ENCODE measurements at places on chromosomes 1 and 21.

GRCh38 chr1:77012066-77012465 is 144.8 kb downstream of the ST6GALNAC5 start:
- no peak for DNase-seq

GRCh38 chr1:42311138-42311537 is 23.9 kb downstream of the FOXJ3 start:
- DNase-seq: no peak

DNA sequence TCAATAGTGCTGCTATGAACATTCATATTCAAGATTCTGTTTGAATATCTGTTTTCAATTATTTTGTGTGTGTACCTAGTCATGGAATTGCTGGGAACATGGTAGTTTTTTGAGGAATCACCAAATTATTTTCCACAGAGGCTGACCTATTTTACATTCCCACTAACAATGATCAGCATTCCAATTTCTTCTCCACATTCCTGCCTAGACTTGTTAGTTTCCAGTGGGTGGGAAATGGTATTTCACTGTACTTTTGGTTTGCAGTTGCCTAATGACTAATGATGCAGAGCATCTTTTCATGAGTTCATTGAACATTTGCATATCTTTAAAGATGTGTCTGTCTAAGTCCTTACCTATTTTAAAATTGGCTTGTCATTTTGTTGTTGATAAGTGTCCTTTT is 1182.6 kb upstream of the B3GALT2 start:
- DNase-seq: no peak

- DNase-seq: no peak
Measured at GRCh38 chr1:24900985-24901781, 28.9 kb downstream of the RUNX3 start.

DNA sequence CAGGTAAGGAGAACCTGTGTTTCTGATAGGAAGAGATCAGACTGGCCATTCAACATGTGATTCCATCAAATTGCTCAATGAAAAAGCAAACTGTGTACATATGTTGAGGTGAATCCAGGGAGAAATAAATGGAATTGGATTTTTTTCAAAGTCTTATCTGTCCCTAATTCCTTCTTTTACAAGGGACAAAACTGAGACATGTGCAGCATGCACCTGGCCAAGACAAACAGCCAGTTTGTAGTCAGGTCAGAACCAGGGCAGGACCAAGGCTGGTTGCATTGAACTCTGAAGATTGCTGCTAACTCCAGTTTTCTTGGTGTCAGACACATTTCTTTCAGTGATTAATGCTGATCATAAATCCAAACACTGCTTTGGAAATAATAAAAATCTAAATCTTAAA is 69.6 kb upstream of the CCDC190 start:
- no peak for DNase-seq

DNA sequence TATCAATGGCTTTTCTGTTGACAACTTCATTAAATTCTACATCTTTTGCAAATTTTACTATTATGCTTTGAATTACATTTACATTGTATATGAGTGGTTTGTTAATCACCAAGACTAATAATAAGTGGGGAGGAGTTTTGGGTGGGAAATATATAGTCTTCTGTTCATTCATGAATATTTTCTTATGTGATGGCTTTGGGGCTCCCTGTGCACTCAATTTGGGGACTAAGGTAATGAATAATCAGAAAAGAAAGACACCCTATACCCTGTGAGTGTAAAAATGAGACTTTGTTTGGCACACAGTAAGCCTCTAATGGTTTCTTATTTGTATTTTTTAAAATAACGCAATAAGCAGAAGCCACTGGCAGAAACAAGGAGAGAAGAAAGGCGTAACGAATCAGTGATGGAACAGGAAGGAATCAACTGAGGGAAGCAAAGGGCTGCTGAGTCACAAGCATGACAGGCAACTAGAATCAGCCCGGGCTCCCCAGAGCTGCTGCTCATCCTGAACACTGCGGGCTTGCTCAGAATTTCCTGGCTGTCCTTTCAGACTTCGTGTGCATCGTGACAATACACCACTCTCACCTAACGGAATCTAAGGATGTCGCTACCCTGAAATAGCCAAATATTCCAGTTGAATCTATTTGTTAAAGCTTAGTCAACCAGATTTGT is 20.8 kb upstream of the RGS2 start:
- no peak for DNase-seq

DNA sequence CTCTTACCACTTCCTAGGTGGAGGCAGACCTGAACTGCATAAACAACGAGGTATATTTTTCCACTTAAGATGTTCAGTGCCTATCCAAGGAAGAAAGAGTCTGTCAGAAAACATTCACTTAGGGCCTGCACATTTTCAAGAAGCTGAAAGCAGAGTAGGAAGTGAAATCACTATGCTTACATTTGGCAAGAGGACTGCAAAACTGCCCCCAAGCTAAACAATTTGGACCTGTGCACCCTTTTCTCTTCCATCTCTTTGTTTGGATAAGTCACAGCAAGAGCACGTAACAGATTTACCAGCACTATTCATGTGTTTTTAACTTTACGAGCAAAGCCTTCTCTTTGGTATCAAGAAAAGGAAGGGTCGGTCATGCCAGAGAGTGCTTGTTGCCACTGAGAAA is 13.2 kb upstream of the BEND5 start:
- no peak for DNase-seq

Measured in activated gamma-delta T cell (primary cell).